ENCODE measurements at places on chromosomes 3 and 15.

GRCh38 chr15:40333922-40334492, 6.7 kb downstream of the CCDC9B start:
- H3K4me1 ChIP-seq = peaks cover 31% of the 10 kb centered on the region
- no peak overlapping the region for H3K4me3 ChIP-seq
- no peaks in the 10 kb centered on the region for H3K36me3 ChIP-seq
- H3K27ac ChIP-seq = no peak overlapping the region
- DNase-seq = peak; percentile 48

GRCh38 chr3:171508206-171508605, 48.0 kb upstream of the TNIK start:
- no peak overlapping the region for H3K27ac ChIP-seq
- H3K4me3 ChIP-seq = no peak overlapping the region
- no peaks in the 10 kb centered on the region for H3K27me3 ChIP-seq

GRCh38 chr15:90558171-90558573, 28.4 kb downstream of the CRTC3 start:
- peaks cover 55% of the 10 kb centered on the region for H3K4me1 ChIP-seq
- no peak for DNase-seq
- no peak overlapping the region for H3K4me3 ChIP-seq
- peaks cover 3% of the 10 kb centered on the region for H3K36me3 ChIP-seq
- no peaks in the 10 kb centered on the region for H3K27me3 ChIP-seq
- no peak overlapping the region for H3K27ac ChIP-seq

DNA sequence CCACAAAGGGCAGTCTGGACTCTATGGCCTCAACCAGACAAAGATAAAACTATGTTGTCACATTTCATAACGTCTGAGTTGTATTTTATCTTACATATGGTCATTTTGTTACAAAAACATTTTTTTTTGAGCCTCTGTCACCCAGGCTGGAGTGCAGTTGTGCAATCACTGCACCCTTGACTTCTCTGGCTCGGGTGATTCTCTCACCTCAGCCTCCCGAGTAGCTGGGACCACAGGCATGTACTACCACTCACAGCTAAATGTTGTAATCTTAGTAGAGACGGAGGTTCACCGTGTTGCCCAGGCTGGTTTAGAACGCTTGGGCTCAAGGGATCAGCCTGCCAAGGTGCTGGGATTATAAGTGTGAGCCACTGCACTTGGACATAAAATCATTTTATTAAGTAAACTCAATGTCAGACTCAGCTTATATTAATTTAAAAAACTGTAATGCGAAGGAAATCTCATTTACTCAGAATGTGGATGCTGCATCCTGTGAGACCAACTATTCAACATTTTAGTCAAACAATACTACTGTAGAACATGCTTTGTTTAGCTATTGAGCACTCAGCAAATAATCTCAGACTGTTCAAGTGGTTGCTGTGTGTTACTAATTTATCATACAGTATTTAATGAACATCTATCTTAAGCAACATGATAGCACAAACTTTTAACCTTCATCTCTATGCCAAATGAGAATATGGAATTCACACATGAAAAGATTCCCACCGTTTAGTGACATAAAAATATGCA, 209.2 kb downstream of the TBL1XR1 start:
- no peak overlapping the region for H3K27ac ChIP-seq
- no peak for DNase-seq
- no peaks in the 10 kb centered on the region for H3K36me3 ChIP-seq
- H3K27me3 ChIP-seq = no peaks in the 10 kb centered on the region
- no peak overlapping the region for H3K4me3 ChIP-seq

GRCh38 chr3:138960417-138960852, 13.4 kb downstream of the FOXL2NB start:
- DNase-seq = no peak
- H3K27me3 ChIP-seq = peaks cover 20% of the 10 kb centered on the region
- no peaks in the 10 kb centered on the region for H3K36me3 ChIP-seq

GRCh38 chr3:103389356-103389755, 954.5 kb downstream of the ZPLD1 start:
- no peak overlapping the region for H3K27ac ChIP-seq
- H3K27me3 ChIP-seq = no peaks in the 10 kb centered on the region
- DNase-seq = no peak
- no peaks in the 10 kb centered on the region for H3K4me1 ChIP-seq

DNA sequence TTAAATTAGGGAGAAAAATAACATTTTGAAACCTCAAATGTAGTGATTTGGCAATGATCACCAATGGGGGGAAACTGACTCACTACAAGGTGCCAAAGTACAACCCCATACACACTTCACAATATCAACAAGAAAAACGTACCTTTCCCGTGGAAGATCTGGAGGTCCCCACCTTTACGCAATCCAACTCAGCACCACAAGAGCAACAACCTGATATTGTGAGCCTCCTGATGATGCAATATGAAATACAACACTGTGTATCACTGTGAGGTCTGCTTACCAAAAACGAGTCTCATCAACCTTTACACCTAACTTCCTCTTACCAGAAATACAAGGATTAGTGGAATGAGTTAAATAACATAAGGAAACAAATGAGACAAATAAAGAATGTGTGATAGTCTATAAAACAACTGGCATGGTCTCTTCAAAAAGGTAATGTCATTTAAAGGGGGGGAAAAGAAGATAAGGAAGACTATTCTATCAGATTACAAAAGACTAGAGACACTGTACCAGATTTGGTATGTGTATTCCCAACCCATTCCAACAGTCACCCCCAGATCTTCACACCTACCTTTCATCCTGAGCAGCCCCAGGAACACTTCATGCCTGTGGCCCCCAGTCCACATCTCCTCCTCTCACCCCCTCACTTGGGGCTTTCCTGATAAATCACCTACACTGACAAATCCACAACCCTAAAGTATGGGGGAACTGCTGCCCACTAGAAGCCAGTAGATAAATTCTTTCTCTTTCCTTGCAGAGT, 27.7 kb downstream of the DLG1 start:
- DNase-seq = no peak
- H3K27ac ChIP-seq = no peak overlapping the region
- H3K27me3 ChIP-seq = no peaks in the 10 kb centered on the region
- no peaks in the 10 kb centered on the region for H3K4me1 ChIP-seq

DNA sequence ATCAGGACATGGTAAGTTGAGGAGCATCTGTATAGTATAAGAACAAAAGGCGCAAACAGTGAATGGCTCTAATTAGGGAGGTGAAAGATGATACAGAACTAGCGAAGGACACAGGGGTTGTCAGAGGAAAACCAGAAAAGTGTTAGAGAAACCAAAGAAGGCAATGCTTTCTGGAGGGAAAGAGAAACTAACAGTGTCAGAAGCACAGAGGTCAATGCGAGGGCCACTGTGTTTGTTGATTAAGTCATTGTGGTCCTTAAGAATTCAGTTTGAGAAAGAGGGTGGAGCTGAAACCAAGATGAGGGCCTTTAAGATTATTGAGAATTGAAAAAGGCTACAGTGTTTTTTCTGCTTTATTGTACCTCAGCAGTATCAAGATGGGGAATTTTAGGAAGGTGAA, 28.8 kb downstream of the ATG7 start:
- H3K36me3 ChIP-seq = peaks cover 2% of the 10 kb centered on the region
- DNase-seq = no peak
- no peaks in the 10 kb centered on the region for H3K27me3 ChIP-seq
- H3K4me1 ChIP-seq = no peaks in the 10 kb centered on the region
- H3K27ac ChIP-seq = no peak overlapping the region

GRCh38 chr3:113312416-113312815, 101.1 kb downstream of the BOC start:
- no peak overlapping the region for H3K4me3 ChIP-seq
- no peaks in the 10 kb centered on the region for H3K4me1 ChIP-seq
- no peak overlapping the region for H3K27ac ChIP-seq
- no peaks in the 10 kb centered on the region for H3K36me3 ChIP-seq

DNA sequence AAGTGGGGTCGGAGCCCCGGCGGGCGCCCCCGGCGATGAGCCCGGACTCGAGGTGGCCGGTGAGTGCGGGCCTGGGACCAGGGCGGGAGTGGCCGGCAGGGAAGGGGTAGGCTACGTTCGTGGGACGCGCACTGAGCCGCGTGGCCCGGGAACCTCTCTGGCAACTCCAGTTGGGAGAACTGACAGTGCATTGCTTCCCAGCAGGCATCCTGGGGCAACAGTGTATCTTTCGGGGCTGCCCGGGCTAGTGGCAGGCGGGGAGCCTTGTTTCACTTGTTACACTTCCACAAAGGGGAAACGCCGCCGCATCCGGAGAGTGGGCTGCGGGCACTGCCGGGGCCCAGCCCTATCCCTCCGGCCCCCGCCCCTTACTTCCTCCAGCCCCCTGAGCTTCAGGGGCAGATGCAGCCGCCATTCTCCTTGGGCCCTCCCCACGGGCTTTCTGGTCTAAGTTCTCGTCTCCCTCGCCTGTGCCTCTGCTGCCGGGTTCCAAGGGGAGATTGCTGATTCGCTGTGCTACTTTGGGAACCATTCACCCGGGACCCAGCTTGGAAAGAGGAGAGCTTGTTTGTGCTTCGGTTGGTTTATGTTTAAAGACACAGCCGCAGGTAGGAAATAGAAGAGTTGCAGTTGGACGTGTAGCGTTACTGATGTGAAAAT, 675 bp downstream of the BRPF1 start:
- peaks cover 24% of the 10 kb centered on the region for H3K4me1 ChIP-seq
- H3K27me3 ChIP-seq = no peaks in the 10 kb centered on the region
- peak overlapping the region; percentile 87 for H3K27ac ChIP-seq
- peak overlapping the region; percentile 81 for H3K4me3 ChIP-seq

DNA sequence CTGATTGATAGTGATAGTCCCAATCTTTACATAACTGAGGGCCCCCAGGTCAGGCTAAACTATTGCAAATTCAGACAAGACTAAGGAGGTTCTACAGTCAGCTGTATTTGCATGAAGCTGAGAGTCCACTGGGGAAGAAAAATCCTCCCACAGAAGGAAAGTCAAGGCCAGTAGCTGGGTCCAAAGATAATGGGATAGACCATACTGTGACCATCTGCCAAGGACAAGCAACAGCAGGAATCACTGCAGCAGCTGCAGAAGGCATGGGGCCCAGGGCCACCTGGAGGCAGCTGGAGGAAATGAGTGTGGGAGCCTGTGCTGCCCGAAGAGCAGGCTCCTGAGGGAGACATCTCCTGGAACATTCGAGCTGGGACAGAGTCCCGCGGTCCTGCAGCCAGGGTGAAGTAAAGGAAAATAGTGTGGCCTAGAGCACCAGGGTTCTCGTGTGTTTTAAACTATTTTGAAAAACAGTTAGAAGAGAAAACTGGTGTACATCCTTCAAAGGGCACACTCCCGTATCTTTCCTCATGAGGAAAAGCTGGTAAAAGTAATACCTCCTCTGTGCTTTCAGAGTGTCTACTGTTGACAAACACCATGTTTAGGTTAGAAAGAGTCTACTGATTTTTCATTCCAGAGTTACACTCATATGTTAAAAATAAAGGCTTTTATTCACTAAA, 13.2 kb upstream of the TMEM212 start:
- H3K27me3 ChIP-seq = no peaks in the 10 kb centered on the region
- no peak for DNase-seq
- no peak overlapping the region for H3K4me3 ChIP-seq
- H3K4me1 ChIP-seq = no peaks in the 10 kb centered on the region

DNA sequence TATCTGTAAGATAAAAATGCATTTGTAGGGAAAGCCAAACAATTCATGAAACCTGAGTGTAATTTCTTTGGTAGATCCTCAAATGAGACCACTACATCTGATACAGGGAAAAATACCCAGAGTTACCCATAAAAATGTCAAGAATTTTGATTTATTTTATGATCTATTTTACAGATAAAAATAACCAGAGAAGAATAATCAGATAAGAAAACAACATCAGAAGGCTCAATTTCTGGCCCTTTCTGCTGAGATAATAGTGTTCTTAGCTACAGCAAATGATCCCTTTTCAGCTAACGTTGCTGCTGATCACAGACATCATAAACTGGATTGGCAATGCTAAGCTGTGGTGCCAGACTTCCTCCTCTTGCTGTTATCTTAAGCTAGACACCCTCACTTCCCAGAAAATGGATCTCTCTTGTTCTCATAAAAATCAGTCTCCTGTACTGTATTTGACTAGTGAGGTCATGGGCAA, 21.3 kb upstream of the TMEM108 start:
- H3K36me3 ChIP-seq = no peaks in the 10 kb centered on the region
- no peak for DNase-seq
- H3K4me3 ChIP-seq = no peak overlapping the region
- no peaks in the 10 kb centered on the region for H3K27me3 ChIP-seq
- H3K27ac ChIP-seq = no peak overlapping the region

DNA sequence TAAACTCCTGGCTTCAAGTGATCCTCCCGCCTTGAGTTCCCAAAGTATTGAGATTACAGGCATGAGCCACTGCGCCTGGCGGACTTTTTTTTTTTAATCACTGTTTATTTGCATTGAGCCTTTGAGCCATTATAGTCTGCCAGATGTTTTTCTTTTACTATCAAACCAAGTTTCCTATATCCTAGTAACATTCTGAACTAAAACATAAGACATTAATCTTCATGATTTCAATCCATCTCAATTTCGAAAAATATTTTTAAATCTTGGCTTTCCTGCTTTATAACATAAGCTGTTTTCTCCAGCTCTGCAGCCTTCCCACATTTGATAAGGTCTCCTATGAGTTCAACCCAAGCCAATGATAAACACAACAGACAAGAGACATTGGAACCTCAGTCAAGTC, 75.4 kb downstream of the UMPS start:
- no peaks in the 10 kb centered on the region for H3K36me3 ChIP-seq
- no peaks in the 10 kb centered on the region for H3K27me3 ChIP-seq
- H3K4me3 ChIP-seq = no peak overlapping the region
- H3K27ac ChIP-seq = no peak overlapping the region
- DNase-seq = no peak
- no peaks in the 10 kb centered on the region for H3K4me1 ChIP-seq

DNA sequence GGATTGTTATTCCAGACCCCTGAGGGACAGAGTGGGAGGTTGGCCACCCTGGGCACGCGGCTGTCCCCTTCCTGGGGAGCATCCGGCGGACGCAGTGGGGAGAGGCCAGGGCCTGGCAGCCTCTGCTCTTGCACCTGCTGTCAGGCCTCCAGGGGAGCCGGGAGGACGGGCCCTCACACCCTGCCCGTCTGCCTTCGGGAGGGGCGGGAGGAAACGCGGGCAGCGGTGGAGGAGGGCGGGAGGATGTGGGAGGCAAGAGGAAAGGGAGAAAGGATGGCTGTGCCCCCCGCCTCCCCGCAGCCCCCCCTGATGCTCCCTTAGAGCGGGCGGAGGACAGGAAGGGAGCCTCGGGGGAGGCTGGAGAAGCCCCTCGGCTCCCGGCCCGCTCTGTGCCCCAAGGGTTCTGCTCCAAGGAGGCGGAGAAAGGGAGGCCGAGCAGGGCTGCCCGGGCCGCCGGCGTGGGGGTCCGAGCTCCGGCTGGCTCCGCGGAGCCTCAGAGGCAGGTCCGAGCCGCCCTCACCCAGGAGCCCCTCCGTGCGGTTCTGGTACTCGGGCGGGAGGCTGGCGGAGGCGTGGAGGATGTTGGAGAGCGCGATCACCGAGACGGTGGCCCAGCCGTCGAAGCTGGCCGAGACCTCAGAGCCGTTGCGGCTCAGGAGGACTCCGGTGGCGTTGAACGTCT, 40.9 kb downstream of the MUC20 start:
- H3K4me1 ChIP-seq = peaks cover 3% of the 10 kb centered on the region
- H3K4me3 ChIP-seq = no peak overlapping the region
- peaks cover 30% of the 10 kb centered on the region for H3K27me3 ChIP-seq

- H3K27me3 ChIP-seq = no peaks in the 10 kb centered on the region
- H3K4me3 ChIP-seq = no peak overlapping the region
- peaks cover 13% of the 10 kb centered on the region for H3K4me1 ChIP-seq
- H3K36me3 ChIP-seq = no peaks in the 10 kb centered on the region
These were observed 119.5 kb downstream of the CHST2 start for GRCh38 chr3:143239031-143239430.
